ENCODE measurements at places on chromosomes 2 and 18.

DNA sequence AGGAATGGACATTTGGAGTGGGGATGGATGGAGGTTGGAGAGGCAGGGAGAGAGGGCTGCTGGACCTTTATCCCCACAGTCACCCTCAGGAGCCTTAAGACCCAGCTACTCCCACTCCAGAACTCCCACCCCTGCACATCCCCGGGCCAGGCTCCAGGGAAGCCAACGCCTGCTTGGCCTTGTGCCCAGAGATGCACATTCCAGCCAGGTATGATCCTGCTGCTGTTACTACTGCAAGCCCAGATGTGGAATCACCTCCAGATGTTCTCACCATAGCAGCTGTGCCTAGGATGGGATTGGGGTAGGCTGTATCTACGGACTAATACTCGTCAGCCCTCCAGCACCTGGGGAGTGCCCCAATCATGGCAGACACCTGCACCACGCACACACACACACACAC lies 71.7 kb downstream of the ZFP36L2 start:
- no peak for DNase-seq

GRCh38 chr2:205139822-205140463 lies 542.4 kb upstream of the NRP2 start:
- no peak for DNase-seq

- no peak for DNase-seq
Measured at GRCh38 chr2:225739328-225739727, 339.8 kb downstream of the NYAP2 start.

GRCh38 chr2:169727065-169727464 lies 6.6 kb upstream of the KLHL23 start:
- no peak for DNase-seq

DNA sequence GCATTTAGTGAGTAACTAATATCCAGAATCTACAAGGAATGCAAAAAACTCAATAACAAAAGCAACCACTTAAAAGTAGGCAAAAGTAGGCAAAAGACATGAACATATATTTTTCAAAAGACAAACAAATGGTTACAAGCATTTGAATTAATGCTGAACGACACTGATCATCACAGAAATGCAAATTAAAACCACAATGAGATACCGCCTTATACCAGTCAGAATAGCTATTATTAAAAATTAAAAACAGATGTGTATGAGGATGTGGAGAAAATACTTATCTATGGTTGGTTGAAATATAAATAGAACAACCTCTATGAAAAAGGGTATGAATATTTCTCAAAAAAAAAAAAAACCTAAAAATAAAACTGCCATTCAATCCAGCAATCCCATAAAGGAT lies 51.7 kb downstream of the SNTG2 start:
- DNase-seq = no peak

DNA sequence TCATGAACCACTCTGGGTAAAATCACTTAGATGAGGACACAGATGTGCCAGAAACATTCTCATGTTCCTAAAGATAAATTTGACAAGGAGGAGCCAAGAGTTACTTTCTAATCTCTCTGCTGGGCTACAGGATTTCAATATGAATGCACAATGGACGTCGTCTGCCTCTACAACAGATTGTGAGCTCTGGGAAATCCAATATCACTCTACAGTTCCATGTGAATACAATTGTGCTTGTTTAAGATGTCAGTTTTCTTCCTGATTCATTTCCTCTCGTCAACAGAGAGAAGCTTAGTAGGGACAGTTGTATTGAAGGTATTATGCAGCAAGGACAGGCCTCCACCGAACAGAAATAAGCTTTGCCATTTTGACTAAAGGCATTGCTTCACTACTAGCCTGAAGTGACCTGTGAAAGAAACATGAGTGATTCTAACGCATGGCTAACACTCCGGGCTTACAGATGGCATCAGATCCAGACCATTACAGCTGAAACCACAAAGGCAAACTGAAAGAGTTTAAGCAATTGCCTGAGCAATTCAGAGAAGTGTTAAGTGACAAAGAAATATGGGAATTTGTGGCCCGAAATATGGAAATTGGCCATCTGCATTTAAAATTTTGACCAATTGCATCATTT lies 1591.5 kb downstream of the LRP1B start:
- no peak for DNase-seq

DNA sequence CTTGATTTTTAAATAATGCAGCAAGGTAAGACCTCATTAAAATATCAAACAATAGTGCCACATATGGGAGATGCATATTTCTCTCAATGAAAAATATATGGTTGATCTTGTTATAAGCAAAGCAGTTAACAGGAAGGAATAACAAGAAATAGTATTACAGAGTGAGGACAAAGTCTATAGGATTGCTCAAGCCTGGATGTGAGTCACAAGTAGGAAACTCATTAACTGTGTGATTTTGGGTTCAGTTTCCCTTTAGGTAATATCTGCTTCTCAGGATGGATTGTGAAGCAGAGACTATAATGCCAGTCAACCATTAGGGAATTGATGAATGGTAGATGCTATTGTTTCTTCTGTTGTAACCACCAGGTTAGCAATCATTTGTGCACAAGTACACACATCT lies 42.9 kb upstream of the SPHKAP start:
- DNase-seq = no peak

GRCh38 chr18:3540805-3541548 lies 91.0 kb downstream of the TGIF1 start:
- no peak for DNase-seq

DNA sequence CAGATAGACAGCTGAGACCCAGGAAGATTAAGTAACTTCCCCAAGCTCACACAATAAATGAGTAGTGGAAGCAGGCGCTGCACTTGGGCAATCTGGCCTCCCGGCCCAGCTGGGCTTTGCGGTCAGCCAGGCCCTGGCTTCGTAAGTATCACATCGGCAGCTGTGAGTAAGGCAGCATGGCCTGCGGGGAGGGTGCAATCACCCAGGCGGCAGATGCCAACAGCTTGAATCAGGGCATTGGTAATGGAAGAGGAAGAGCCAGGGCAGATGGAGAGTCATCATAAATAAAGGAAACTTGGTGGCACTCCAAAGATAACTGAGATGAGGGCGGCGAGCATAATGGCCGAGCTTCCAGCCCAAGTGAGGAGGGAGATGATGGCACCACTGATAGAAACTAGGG lies 217.9 kb upstream of the PID1 start:
- DNase-seq = no peak

DNA sequence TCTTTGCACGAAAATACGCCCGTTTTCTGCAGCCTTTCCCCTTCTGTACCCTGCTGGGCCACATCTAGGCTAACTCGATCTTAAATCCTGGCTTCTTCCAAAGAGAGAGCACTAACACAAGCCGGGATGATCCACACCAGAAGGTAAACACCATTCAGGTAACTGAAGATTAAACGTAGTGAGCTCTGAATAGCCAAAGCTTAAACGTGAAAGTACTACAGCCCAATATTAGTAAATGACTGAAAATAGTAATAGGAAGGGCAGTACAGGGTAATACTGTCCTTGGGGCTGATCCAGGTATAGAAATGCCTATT lies 422 bp upstream of the MRPL53 start:
- no peak for DNase-seq

DNA sequence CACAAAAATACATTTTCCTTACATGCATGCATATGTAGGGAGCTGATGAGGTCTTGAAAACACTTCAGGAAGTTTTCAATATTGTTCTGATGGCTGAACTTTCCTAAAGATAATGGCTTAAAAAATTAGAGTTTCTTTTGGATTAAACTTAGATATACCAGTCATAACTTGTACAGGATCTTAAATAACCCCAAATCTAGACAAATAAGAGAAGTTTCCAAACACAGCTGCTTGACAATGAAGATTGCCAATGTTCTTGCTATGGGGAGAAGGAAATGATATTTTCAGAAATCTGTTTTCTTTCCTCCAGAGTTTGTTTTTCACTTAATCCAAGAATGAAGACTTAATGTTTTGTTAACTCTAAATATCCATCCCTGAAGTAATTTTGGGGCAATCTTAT lies 54.6 kb upstream of the SPTBN1 start:
- DNase-seq = no peak

DNA sequence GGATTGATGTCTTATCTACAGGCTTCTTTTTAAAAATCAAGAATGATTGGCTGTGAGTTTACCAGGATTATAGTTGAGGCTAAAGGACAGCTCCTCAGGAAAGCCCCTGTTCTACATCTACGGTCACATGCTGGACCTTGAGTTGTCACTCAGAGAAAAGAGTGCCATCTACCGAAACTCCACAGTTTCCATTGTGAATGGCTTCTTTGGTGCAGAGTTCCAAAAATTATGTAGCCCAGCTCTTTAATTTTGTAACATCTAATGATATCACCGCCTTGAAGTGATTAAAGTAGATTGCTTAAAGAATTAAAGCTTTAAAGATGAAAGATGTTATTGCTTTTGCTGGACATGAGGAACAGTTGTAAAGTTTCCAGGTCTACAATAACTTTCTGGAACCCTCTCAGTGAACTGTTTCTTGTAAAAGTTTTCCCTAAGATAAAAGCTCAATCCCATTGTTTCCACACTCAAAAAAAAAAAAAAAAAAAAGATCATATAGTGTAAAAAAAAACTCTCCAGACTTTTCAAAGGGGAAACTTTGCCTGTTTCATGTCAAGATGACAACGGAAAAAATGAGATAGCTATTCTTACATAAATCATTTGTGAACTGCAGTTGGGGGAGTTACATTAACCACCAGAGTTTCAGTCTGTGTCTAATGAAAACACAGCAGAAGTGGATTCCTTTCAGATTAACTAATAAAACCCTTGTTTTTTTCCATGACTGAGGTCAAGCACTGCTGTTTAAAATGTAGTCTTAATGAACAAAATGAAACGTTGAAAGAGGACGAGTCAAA lies 4.3 kb downstream of the COL3A1 start:
- DNase-seq = peak; percentile 63

GRCh38 chr2:12607971-12608370 lies 108.8 kb upstream of the TRIB2 start:
- no peak for DNase-seq

- DNase-seq = no peak
Measured at GRCh38 chr2:38653715-38654527, 12.0 kb upstream of the GALM start.

GRCh38 chr2:202064171-202064880 lies 8.7 kb upstream of the KIAA2012 start:
- peak; percentile 55 for DNase-seq

- no peak for DNase-seq
Measured at GRCh38 chr2:148586522-148587128, 57.9 kb upstream of the EPC2 start.

Data from BJ (cell line).